Stimulated activated CD4-positive, alpha-beta T cell treated with anti-CD3 and anti-CD28 coated beads, TNF-alpha, amount 100 ng/mL, for 48 hours (primary cell): ENCODE measurements at places on chromosomes 2 and 18.

DNA sequence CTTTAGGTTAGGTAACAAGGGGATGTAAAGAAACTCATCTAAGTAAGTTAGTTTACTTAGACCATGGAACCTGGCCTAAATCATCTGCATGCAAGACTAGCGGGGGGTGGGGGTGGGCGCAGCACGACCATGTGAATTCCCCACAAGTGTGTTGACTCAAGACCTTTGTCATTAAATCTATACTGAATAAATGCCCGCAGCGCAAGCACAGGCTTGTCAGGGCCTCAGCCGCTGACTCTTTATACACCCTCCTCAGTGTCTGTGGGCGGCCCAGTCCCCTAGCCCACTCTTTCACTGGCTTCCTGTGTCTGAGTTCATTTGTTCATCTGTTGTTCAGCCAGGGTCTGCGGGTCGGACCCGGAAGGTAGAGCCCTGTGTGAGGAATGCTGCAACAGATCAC is 17.8 kb downstream of the MAP3K2 start:
- DNase-seq = no peak

GRCh38 chr2:241456546-241456945 is 51.8 kb downstream of the STK25 start:
- DNase-seq = no peak

DNA sequence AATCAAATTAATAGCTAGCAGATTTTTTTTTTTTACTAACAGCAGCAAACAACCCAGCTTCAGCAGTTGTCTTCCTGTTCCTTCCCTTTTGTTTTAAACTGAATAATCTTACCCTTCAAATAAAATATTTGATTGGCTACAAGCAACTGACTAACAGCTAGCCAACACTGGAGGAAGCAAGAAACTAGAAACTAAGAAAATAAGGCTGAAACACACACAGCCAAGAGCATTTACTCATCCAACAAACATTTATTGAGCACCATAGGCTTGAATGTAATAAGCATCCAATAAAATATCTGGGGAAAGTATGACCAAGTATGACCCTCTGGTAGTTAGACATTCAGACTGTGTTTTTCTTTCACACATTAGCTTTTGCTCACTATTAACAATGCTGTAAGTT is 189.2 kb downstream of the CD226 start:
- DNase-seq = no peak

- no peak for DNase-seq
These were observed 405.9 kb downstream of the XIRP2 start for GRCh38 chr2:167293943-167294775.

GRCh38 chr18:24043403-24043802 is 28.8 kb downstream of the TTC39C start:
- DNase-seq = no peak

DNA sequence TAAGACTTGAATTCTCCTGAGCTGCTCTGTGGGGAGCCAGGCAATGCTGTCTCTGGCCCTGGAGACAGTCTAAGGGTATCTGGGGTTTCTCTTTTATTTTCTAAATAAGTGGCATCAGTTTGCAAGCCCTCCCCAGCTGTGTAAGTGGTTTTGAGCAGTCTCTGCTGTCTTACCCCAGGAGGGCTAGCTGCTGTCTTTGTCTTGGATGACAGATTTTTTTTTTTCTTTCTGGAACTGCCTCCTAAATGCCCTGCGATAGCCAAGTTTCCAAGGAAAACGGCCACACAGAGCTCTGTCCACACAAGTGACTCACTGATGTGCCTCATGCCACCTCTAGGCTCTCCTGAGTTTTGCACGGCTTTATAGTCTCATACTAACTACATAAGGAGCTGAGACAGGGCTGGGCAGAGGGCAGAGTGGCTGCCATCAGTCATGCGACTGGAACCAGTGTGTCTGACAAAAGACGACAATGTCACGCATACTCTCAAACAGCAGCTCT is 37.2 kb upstream of the THOC1 start:
- no peak for DNase-seq

DNA sequence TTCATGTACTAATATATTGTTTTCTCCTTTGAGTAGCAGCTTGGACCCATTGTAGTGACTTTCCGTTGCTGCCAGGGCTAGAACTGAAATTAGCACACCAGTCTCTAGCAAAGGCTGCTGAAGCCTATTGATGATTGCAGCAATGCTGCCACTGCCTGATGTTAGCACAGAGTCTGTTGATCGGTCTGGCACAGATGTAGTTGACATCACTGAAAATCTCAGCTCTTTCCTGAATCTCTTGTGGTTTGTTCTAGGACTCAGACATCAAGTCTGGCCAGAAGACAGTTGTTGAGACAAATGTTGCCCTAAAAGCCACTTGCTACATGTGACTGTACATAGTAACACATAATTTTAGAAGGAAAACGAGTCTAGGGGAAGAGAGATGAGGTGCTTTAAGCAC is 47.2 kb downstream of the VAPA start:
- DNase-seq = no peak

DNA sequence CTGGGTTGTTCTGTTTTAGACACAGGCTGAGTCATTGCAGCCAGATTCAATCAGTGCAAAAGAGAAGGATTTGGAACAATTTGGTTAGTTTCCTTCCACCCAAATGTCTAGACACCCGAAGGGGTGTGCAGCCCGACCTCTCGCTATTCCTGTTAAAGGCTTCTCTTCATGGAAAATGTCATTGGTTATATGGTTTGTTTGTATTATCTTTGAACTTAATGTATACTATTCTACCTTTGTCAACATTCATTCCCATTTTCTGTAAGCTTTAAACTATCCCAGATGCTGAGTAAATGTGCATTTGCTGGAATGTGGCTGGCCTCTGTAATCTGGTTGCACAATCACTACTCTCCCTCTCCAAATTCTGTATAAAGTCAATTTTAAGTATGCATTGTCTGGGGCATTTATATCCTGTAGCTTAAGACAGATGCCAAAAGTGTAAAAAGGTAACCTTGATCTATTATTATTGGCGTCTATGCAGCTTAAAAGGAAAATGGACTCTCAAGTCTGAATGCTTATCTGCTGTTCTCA is 80.4 kb upstream of the RND3 start:
- no peak for DNase-seq

- DNase-seq = no peak
These were observed 419 bp upstream of the GPR55 start for GRCh38 chr2:230925443-230925878.
